ENCODE measurements at places on chromosomes 2 and 18.

GRCh38 chr2:9655441-9656269 lies 24.9 kb upstream of the YWHAQ start:
- peak; percentile 19 for DNase-seq

GRCh38 chr18:23133860-23134779 lies 1.2 kb upstream of the CABLES1 start:
- DNase-seq: no peak

DNA sequence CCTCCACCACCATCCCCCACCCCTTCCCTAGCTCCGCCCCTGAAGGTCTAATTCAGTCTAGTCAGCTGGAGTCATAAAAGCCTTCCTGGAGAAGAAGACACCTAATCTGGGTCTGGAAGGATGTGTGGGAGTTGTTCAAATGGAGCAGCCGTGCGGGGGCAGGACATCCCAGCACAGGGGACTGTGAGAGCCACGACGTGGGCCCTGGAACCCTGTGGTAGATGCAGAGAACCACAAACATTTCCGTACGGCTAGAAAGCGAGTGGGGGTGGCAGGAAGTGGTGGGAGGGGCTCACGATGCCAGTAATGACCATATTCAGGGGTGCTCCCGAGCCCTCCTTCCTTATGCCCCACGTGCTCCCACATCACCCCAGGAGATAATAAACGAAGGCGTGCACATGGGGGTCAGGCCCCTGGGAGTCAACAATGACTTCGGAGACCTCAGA lies 20.9 kb upstream of the COL6A3 start:
- DNase-seq: peak; percentile 81

DNA sequence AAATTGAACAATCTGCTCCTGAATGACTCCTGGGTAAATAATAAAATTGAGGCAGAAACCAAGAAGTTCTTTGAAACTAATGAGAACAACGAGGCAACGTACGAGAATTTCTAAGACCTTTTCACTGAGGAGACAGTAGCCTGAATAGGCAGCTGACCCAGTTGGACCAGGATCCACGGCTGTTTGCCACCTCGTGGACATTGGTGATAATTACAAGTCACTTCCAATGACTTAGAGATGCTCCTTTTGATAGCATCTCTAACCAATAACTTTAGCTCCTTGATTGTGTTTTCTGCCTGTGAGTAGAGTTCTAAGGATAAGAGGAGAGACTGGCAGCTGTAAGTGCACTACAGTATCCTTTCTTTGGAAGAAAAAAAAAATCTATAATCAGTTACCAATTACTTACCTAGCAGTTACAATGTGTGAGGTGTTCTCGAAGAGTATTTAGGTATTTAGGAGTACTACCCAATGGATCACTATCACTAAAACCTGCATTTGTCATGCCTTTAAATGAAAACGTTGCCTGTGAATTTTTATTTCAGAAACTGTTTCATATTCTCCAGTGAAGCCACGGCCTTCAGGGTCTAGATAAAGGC lies 31.3 kb upstream of the CNTNAP5 start:
- DNase-seq: no peak

DNA sequence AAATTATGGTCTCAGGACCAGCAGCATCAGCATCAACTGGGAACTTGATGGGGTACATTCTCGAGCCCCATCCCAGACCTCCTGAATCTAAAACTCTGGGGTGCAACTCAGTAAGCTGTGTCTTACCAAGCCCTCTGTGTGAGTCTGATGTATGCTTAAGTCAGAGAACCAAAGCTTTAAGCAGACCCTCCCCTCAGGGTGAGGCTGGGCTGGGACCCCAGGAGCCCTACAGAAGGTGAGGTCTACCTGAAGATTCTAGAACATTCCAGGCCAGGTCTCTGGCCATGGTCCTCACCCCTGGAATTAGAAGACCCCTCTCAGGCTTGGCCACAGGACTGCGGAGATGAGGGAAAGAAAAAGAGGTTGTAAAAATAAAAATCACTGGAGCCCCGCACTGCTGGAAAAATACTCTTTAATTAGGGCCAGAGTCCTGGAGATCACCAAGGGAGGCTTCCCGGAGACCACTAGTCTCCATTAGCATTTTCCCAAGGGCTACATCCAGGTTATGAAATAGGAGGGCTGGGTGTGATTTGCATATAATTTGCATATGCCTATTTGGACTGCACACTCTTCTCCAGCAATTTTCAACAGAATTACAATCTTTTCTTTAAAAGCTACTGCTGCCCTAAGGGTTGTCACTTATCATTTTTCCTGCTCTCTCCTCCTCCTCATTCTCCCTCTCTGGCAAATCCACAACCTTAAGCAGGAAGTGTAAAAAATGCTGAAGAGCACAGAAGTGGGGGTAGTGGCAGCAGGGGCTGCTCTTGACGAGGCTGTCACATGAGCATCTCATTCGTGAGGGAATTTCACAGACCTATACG lies 100.2 kb downstream of the ZBTB7C start:
- DNase-seq: no peak

GRCh38 chr2:74008761-74009395 lies 24.2 kb downstream of the TET3 start:
- DNase-seq: no peak

DNA sequence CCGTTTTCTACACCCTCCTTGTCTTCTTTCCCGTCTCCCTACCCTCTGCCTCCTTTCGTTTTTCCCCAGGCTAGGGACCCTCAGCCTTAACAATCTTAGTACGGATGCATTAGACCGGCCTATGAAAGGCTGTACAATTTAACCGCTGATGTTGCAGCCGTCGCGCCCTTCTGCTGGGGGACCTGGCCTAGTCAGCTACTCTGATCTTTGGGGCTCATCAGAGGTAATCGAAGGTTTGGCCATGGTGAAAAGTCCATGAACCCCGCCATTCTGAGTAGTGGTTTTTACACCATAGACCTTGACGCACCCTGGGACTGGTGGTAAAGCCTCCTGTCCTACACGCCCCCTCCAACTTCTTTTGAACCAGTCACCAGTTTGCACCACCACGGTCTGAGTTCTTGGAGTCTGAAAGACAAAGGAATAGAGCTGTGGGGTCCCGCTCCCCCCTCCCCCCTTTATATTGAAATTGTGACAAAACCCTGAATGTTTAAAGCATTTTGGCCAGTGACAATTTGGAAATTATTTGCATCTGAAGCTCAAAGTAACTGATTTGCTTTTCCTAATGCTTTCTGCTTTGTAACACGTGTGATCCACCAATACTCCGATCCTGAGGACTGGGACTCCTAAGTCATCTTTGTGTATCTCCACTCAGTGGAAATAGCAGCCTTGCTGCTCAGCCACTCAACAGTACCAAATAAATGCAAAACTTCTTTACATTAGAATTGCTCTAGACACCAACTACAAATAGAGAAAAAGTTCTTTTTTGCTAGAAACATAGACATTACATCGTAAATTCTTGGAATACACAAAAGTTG lies 642 bp upstream of the SRSF7 start:
- DNase-seq: no peak

DNA sequence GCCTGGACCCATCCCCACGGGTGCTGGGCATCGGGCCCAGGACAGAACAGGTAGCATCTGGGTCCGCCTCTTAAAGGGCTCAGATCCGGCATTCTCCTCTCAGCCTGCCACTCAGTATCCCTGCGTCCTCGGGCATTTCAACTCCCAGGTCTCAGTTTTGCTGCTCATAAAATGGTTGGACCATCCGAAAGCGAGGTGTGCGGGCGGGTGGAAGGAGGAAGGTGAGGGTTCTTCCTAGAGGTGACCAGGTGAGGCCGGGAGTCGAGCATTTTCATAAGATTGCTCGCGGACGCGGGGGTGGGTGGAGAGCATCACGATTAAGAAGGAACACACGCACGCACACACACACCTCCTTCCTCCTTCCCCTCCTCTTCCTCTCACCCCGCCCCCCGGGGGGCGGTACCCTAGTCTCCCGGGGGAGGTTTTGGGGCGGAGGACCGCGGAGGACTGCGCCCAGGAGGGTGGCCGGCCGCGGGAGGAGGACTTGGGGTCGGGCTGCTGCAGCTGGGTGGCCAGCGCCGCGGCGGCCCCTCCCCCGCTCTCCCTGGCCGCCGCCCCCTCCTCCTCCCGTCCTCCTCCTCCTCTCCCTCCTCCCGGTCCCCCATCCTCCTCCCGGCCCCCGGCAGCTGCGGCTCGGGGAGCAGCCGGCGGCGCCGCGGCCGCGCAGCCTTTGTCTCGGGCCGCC lies 97.9 kb upstream of the GPR45 start:
- DNase-seq: no peak

GRCh38 chr18:78849458-78849857 lies 130.2 kb upstream of the SALL3 start:
- DNase-seq: no peak

- no peak for DNase-seq
Measured at GRCh38 chr2:197388866-197389587, 45.8 kb downstream of the SF3B1 start.

GRCh38 chr18:8969639-8970390 lies 132.7 kb upstream of the NDUFV2 start:
- DNase-seq: no peak

- DNase-seq: peak; percentile 42
Measured at GRCh38 chr2:30267161-30267975, 36.0 kb downstream of the LBH start.

DNA sequence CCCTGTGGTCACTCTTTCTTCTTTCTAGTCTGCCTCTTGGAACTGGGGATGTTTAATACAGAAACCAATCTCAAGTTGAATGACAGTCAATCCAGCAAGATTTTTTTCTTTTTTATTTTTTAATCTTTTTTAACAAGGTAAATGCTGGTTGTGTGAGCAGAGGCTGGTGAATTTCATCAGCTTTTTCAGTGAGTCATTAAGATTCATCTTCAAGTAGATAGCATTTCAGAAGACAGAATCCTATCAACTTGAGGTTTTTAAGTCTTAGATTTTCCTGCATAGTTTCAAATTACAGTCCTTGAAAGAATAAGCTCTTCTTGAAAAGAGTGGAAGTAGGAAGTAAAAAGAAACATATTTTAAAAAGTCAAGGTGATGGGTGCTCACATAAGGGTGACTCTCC lies 12.4 kb downstream of the SLC8A1 start:
- DNase-seq: no peak

DNA sequence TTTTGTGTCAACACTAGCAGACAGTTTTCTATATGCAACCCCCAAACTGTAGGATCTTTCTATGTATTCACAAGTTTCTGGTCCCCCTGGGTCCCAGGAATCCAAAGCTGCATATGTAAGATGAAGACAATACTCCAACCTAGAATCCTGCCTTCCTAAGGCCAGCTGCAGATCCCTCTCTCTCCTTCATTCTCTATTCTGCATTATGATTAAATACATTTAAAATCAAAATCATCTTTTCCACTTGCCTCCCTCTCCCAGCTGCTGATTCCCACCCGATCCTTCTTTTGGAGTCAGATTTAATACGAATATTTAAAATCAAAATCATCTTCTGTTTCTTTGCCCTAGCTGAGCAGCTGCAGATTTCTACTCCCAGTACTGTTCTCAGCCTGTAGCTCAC lies 783.0 kb upstream of the ZEB2 start:
- no peak for DNase-seq

GRCh38 chr18:36711014-36711725 lies 117.6 kb downstream of the TPGS2 start:
- no peak for DNase-seq

DNA sequence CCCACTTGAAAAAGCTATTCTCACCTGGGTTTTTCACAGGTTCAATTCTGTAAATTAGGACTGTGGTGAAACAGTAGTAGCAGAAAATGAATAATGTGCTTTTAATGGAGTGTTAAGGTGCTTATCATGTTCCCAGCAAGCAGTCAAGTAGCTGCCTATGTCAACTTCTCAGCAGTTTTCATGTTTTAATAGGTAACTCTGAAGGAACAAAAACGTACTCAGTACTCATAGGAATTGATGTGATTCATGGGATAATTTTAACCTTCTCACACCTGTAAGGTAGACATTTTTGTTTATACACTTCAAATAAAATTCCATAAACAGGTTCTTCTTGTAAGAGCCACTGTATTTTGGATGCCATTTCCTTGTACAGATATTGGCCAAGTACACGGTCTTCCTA lies 801.6 kb downstream of the MBD2 start:
- no peak for DNase-seq

DNA sequence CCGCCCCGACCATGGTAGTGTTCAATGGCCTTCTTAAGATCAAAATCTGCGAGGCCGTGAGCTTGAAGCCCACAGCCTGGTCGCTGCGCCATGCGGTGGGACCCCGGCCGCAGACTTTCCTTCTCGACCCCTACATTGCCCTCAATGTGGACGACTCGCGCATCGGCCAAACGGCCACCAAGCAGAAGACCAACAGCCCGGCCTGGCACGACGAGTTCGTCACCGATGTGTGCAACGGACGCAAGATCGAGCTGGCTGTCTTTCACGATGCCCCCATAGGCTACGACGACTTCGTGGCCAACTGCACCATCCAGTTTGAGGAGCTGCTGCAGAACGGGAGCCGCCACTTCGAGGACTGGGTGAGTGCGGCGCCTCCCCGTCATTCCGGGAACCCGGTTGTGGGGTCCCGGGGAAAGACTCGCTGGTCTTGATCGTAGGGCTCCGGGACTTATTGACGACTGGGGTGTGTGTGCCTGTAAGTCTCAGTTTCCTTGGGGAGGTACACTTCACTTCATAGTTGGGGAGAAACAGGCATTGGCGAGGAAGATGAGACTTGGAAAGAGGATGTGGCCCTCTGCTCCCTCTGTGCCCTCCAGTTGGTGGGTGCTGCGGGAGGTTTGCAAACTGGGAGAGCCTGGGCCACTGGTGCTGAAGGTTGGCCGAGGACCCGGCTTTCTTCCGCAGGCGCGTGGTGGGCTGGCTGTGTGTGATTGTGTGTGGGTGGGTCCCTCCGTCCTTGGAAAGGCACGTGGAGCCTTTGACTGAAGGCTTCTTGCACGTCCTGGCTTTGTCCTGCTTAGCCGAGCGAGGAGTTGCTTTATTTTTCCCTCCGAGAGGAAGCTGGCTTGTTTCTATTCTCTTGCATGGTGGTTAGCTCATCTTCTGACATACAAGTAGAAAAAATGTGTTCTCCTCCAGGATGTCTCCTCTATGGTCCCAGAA lies 886 bp downstream of the PRKCE start:
- peak; percentile 13 for DNase-seq

GRCh38 chr2:110848519-110849030 lies 116.2 kb downstream of the ACOXL start:
- DNase-seq: no peak

DNA sequence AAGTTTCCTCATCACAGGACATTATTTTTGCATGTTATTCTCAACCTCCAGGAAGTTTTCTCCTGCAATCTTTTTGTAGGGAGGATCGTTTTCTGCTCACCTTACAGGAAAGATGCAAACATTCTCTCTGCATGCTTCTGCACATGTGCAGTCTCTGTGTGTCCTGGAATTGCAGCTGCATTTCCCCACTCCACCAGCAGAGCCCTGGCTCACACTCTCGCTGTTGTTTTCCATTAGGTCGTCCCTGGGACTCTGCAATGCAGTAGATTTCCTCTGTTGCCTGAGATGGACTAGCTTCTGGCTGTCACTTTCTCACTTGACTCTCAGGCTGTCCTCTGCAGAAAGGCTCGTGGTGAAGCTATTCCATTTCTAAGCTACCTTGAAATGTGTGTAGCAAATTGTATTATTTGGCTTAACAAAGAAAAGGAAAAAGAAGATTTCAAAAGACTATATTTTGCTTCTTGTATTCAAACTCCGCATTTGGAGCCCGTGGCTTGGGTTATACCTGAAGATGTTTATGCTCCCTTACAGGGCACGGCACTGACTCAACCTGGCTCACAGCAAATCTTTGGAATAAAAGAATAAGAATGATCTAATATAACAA lies 346.7 kb downstream of the RAD51AP2 start:
- DNase-seq: no peak
